Non-pigmented ciliary epithelial cell (primary cell): ENCODE measurements at places on chromosomes 2 and 18.

GRCh38 chr2:63046961-63047320 lies 3.7 kb upstream of the OTX1 start:
- no peak for DNase-seq

DNA sequence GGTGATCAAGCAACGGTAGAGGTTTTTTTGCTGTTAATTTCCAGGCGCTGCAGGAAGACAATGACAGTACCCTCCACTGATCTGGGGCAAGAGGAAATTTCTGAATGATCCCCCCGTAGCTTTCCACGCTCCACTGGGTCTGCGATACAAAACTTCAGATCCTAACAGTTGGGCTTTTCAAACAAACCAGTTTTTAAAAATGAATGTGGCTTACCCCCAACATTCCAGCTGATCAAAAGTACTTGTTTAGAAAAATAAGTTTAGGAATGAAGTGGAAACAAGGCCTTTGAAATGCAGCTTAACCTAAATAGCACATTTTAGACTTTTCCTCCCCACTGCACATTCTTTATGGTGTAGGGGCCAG lies 5.7 kb downstream of the ZFP36L2 start:
- DNase-seq = no peak

DNA sequence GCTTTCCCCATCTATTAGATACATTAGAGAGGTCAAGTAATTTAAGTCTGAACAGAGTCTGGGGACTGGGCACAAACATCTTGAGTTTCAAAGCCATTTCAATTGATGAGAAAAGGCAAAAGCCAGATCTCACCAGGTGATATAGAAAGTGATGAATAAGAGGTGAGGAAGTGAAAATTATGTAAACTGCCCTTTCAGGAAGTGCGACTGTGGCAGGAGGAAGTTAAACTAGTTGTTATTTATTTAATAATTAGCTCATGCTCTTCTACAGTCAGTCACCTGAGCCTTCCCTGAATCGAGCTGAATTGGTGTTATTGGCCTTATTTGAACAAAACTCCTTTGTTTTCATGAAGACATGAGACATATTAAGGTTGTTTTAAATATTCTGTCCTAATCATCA lies 115.1 kb downstream of the CDH20 start:
- DNase-seq = no peak

GRCh38 chr2:207694811-207695281 lies 16.6 kb upstream of the CCNYL1 start:
- DNase-seq = no peak

DNA sequence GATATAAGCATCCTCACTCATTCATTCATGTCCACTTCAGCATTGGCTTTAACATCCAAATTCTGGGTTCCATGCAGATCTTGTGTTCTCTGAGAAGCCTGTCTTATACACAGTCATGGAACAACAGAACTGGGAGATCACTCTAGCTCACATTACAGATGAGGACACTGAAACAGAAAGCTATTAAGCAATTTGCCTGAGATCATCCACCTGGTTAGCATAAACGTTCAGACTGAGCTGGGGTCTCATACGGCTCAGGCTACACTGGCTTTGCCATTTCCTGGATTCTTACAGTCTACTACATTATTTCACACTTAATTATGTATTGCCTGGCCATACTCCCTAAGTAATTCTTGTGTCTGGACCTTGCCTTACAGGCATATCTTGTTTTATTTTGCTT lies 169.4 kb upstream of the FANCL start:
- DNase-seq = no peak

DNA sequence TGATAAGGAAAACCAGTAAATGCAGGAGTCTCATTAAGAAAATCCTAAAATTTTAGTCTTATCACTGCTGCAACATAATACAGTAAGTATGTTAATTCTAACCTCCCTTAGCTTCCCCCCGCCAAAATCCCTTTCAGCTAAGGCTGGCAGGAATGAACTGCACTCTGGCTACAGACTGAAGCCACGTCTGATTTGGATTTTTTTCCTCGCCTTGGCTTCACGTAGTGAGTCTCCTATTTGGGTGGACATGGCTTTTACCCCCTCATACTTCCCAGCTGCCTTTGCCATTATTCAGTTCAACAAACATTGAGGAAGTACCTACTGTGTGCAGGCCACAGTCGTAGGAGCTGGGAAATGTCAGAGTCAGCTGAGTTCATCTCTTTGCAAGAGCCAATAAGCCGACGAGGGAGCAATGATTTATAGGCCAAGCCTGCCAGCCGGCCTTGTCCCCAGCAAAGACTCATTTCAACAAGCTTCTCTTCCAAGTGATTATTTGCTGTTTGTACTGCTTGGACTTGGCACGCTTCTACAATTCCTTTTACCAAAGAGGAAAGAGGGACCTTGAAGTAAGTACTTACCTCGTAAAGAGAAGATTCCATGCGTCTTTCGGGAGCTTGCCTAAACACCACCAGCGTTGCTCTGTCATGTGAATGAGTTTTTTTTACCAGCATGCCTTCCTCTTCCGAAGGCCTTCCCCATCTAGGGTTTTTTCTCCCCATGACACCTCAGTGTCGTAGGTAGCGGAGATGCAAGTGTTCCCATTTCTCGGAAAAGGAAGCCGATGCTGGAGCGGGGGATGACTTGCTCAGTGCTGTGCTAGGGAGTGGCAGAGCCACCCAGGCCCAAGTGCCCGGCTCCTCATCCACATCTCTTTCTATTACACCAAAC lies 138.6 kb downstream of the KLHL29 start:
- DNase-seq = no peak

DNA sequence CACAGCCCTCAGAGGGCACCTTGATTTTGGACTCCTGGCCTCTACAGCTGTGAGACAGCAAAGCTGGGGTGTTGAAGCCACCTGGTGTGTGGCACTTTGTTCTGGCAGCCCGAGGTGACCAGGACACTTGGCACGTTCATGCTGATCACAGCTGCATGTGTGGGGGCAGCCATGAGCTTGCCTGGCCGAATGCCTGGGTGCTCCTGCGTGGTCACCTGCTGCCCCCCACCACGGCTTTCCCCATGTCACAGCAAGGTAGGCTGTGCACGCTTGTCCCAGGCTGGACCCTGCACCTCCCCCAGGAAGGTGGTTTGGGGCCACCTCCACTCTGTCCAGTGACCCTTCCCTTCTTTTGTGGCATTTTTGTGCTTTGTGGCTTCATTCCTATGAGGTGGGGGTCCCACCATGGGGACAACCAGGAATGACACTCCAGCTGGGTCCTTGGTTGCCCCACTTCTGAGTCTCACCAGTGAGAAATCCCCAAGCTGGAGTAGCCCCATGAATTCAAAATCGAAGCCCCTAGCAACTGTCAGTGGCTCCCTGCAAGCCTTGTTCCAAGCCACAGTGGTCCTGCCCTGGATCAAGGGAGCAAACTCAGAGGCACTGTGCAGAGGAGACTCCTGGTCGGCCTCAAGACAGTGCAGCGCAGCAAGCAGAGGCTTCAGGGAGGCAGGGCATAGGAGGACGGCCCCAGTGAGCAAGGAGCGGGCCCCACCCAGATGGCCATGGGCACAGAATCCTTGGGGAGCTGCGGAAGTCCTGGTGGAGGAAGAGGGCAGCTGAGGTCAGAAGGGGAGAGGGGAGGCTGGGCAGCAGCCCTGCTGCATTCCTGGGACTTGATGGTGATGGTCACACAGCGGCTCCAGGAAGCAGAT lies 121.4 kb upstream of the HS6ST1 start:
- DNase-seq = no peak
